Activated T-helper 1 cell treated with anti-CD3 and anti-CD28 coated beads, Interleukin-12 subunit alpha, Interleukin-12 subunit beta, Interleukin-2, Interleukin-4 antibody, amounts not matched to agents 30 ng/mL and 10 ng/mL and 1 ng/mL, durations not matched to agents 14 hours and 24 hours and 36 hours (primary cell): ENCODE measurements at places on chromosomes 4 and X. TPM values are rescaled to one million over a fixed set of nuclear protein-coding genes. Genes with fewer than 3 reads are reported as not detected.
A peak's percentile ranks its signal among the peaks of the same experiment; 100 is the strongest.

The SPANXB1 gene
- total RNA-seq = not detected in 2 replicates

DNA sequence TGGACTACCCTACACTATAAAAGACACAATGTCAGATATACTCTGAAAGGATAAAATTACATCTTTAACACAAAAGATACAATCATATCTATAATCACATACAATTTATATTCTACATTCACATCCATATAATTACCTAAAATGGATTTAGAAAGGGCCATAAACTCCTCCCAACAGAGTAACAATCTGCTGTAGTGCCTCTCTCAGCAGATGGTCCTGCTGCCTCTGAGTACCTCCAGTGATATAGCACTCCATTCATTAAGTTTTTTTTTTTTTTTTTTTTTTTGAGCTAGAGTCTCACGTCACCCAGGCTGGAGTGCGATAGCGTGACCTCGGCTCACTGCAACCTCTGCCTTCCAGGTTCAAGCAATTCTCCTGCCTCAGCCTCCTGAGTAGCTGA is 7.4 kb downstream of the ANKRD37 start:
- H3K4me3 ChIP-seq = no peak overlapping the region
- no peaks in the 10 kb centered on the region for H3K27me3 ChIP-seq

GRCh38 chrX:55908661-55909212 is 191.2 kb downstream of the RRAGB start:
- peaks cover 31% of the 10 kb centered on the region for H3K4me1 ChIP-seq
- H3K27ac ChIP-seq = peak overlapping the region; percentile 92
- H3K4me3 ChIP-seq = peak overlapping the region; percentile 85
- H3K36me3 ChIP-seq = peaks cover 4% of the 10 kb centered on the region
- H3K27me3 ChIP-seq = no peaks in the 10 kb centered on the region

GRCh38 chr4:111946800-111947199 is 198.5 kb upstream of the FAM241A start:
- H3K27me3 ChIP-seq = no peaks in the 10 kb centered on the region
- H3K4me3 ChIP-seq = no peak overlapping the region
- no peaks in the 10 kb centered on the region for H3K36me3 ChIP-seq
- no peaks in the 10 kb centered on the region for H3K4me1 ChIP-seq
- DNase-seq = no peak
- no peak overlapping the region for H3K27ac ChIP-seq

DNA sequence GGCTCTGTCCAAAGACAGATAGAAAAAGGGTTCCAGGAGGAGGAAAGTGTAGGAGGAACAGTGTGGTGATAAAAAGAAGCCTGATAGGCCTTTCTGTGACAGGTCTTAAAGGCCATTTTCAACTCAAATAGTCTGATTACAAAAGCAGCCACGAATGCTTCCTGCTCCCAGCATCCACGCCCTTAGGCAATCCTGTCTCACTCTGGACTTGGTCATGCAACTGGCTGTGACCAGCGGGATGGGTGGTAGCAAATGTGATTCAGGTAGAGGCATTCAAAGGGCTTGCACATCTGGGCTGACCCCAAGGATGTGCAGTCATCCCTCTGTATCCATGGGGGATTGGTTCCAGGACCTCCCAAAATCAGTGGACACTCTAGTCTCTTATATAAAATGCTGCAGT is 14.4 kb upstream of the SEPSECS start:
- no peaks in the 10 kb centered on the region for H3K27me3 ChIP-seq
- no peak for DNase-seq
- peaks cover 5% of the 10 kb centered on the region for H3K36me3 ChIP-seq
- H3K4me3 ChIP-seq = no peak overlapping the region

The CSTF2 gene
- 70.3 and 72.1 TPM in 2 replicates for total RNA-seq

GRCh38 chr4:181618896-181619295 is 624.3 kb upstream of the TENM3 start:
- no peaks in the 10 kb centered on the region for H3K4me1 ChIP-seq
- DNase-seq = no peak
- H3K27ac ChIP-seq = no peak overlapping the region
- H3K36me3 ChIP-seq = no peaks in the 10 kb centered on the region
- H3K4me3 ChIP-seq = no peak overlapping the region

- H3K27me3 ChIP-seq = no peaks in the 10 kb centered on the region
- no peaks in the 10 kb centered on the region for H3K36me3 ChIP-seq
- no peak overlapping the region for H3K27ac ChIP-seq
Observed at GRCh38 chr4:13159041-13159620, 325.0 kb downstream of the RAB28 start.

- H3K27ac ChIP-seq = no peak overlapping the region
- no peak for DNase-seq
- H3K36me3 ChIP-seq = no peaks in the 10 kb centered on the region
- H3K27me3 ChIP-seq = no peaks in the 10 kb centered on the region
- no peak overlapping the region for H3K4me3 ChIP-seq
- no peaks in the 10 kb centered on the region for H3K4me1 ChIP-seq
Observed at GRCh38 chr4:18518098-18518497, 496.5 kb upstream of the LCORL start.

DNA sequence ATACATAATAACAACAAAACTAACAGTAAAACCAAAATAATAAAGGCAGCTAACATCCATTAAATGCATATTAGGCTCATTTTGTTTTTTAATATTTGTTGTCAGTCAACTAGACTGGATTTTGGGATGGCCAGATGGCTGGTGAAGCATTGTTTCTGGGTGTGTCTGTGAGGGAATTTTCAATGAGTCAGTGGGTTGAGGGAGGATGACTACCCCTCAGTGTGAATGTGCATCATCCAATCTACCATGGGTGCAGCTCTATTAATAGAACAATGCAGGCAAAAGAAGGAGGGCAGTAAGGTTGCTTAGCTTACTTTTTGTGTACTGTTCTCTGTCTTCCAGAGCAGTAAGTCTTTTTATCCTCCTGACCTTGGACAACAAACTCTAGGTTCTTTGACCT is 484.2 kb upstream of the HS3ST1 start:
- no peak for DNase-seq
- no peak overlapping the region for H3K4me3 ChIP-seq
- H3K27ac ChIP-seq = no peak overlapping the region
- H3K36me3 ChIP-seq = no peaks in the 10 kb centered on the region

- no peak overlapping the region for H3K27ac ChIP-seq
- H3K4me1 ChIP-seq = peaks cover 16% of the 10 kb centered on the region
Observed at GRCh38 chrX:39944416-39944815, 153.3 kb downstream of the BCOR start.

The ADAM29 gene
- not detected in 2 replicates for total RNA-seq

GRCh38 chr4:102574317-102574716 is 73.2 kb downstream of the NFKB1 start:
- peaks cover 65% of the 10 kb centered on the region for H3K4me1 ChIP-seq
- DNase-seq = no peak
- peak overlapping the region; percentile 70 for H3K27ac ChIP-seq
- H3K4me3 ChIP-seq = peak overlapping the region; percentile 8
- H3K36me3 ChIP-seq = peaks cover 66% of the 10 kb centered on the region
